NCI-H187 (cell line): ENCODE measurements at places on chromosomes 7 and 10.

- no peak for DNase-seq
Measured at GRCh38 chr7:77687747-77688144, 8.5 kb upstream of the RSBN1L start.

DNA sequence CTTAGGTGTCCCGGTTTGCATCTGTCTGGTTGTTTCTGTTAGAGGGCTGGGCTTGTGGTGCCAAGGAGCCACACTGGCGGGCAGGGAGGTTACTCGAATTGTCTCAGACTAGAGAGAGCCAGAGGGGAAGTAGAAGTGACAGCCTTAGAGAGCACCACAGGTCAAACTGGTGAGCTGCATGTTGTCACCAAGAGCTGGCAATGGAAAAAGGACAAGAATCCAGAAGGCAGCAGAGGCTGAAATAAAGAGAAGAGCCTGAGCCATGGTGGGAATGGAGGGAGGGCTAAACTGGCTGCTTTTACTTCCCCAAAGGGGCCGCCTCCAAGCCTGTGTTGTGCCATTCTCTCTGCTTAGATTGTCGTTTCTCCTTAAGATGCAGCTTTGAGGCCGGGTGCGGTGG is 31.1 kb upstream of the RHBDD2 start:
- no peak for DNase-seq

GRCh38 chr7:35908331-35909216 is 107.7 kb downstream of the SEPTIN7 start:
- DNase-seq, result no peak

DNA sequence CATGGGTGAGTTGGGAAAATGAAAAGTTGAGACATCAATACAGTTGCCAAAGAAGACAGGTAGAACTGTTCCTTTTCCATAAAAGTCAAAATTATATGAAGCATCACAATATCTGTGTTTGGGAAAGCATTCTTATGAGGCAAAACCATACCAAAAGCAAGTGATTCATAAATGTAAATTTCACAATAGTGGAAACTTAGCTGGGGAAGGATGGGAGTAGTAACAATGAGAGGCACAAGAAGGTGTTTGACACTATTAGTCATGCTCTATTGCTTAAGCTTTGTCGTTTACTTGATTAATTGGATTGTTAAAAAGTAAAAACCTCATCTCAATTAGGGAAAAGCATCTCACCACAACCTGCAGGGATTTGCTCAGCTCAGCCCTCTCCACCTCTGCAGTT is 240.2 kb downstream of the C7orf25 start:
- no peak for DNase-seq

DNA sequence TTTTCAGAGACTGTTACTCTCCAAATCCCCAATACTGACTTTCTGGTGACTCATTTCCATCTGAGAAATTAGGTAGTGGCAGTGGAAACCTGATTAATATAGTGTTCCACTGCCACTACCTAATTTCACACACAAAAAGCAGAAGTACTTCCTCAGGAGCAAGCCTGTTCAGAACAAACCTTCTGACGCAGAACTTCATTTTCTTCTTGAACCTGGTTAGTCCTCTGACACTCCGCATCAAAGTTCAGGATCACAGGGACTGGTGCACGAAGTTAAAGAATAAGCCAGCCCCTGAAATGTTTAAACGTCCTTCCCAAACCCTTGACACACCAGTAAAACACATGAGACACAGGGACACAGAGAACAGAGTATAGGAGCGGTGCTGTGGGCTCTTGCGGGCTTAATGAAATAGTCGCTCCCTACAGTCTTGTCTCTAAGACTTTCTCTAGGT is 4.4 kb downstream of the WDR91 start:
- DNase-seq, result no peak

- DNase-seq, result no peak
Measured at GRCh38 chr10:43202657-43203447, 64.0 kb downstream of the RASGEF1A start.

GRCh38 chr10:117535298-117536071 is 7.1 kb upstream of the EMX2 start:
- no peak for DNase-seq

GRCh38 chr10:127534074-127534473 is 15.0 kb upstream of the NPS start:
- DNase-seq, result no peak
